Lung (tissue), 17 donors: ENCODE measurements at places on chromosomes 11 and 22. TPM values are rescaled to one million over a fixed set of nuclear protein-coding genes. Genes with fewer than 3 reads are reported as not detected.
A peak's percentile ranks its signal among the peaks of the same experiment; 100 is the strongest.

- DNase-seq, result no peak
Measured at GRCh38 chr22:27344546-27344945, 457.0 kb downstream of the MN1 start.

DNA sequence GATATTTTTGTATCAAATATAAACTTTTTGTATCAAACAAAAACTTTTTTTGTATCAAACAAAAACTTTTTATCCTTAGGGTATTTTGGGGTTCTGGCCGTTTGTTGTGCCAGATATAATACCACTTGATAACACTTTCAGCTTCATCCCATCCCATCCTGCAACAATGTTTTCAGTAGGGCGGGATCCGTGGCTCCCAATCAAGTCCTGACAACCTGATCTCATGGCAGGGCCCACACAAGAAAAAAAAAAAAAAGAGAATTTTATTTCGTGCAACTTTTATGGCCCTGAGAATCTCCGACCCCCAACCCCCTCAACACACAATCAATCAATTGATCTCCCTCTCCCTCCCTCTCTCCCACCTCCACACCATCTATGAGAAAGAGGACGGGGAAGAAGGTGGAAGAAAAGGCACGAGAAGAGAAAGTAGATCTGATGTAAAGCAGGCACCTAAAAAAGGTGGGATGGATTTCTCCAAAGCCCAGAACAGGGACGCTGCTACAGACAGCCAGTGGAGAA lies 4749.6 kb upstream of the OR11H1 start:
- no peak for DNase-seq

DNA sequence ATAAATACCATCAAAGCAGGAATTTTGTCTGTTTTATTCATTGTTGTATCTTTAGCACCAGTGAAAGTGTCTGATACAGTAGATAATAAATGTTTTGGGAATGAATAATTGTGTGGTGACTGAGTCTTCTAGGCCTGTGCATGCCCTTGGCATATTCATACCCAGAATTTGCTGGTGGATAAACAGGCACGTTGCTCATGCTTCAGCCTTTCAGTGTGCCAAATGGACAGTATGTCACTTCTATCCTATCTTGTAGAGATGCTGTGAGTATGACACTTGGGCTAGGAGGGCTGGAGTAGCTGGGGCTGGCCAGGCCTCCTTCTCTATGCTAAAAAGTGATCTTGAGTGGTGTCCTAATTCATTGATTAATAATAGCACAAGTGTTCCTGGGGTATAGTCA lies 287.3 kb upstream of the DDI1 start:
- no peak for DNase-seq

- DNase-seq, result no peak
Measured at GRCh38 chr11:117062498-117062897, 35.7 kb downstream of the SIK3 start.

- DNase-seq, result no peak
Measured at GRCh38 chr11:107050121-107050520, 31.8 kb upstream of the GUCY1A2 start.

DNA sequence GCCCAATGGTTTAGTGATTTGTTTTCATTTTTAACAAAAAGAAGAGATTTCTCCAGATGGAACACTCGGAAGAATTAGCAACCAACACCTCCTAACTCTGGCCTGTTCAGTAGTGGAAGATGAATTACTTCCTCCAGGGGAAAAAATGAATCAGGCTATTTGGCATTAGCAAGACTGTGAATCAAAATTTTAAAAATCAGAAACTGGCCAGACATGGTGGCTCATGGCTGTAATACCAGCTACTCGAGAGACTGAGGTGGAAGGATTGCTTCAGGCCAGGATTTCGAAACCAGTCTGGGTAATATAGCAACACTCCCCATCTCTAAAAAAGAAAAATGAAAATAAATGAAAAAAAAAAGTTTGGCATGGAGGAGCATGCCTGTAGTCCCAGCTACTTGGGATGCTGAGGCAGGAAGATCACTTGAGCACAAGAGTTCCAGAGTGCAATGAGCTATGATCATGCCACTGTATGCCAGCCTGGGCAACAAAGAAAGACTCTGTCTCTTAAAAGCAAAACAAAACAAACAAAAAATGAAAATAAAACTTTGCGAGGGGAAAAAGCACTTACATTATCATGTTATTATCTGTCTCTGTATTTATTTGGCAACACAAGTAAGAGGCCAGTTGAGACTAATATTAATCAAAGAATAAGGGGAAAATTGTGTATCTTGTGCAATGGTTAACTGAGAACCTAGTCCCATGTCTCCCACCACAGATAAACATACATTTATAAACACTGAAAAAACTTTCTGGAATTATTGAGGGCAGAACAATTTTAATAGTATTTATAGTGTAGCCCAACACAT lies 796.3 kb upstream of the ANO3 start:
- DNase-seq, result peak; percentile 75

GRCh38 chr11:57315491-57315890 lies 9.3 kb downstream of the TNKS1BP1 start:
- DNase-seq, result peak; percentile 71

DNA sequence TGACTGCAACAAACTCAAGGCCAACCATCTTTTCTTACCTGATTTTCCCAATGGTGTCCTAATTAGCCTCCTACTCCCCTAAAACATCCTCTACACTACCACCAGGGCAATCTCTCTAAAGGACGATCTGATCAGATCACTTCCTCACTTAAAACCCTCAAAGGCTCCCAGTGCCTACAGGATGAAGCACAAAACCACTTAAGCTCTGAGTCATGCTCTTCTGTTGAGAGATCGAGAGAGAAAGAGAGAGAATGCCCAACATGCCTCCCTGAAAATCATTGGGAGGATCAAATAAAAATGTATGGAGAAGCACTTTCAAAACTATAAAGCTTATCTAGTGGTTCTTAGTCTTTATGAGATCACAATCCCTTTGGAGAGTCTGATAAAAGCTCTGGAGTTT lies 171.1 kb downstream of the CADM1 start:
- DNase-seq, result no peak

DNA sequence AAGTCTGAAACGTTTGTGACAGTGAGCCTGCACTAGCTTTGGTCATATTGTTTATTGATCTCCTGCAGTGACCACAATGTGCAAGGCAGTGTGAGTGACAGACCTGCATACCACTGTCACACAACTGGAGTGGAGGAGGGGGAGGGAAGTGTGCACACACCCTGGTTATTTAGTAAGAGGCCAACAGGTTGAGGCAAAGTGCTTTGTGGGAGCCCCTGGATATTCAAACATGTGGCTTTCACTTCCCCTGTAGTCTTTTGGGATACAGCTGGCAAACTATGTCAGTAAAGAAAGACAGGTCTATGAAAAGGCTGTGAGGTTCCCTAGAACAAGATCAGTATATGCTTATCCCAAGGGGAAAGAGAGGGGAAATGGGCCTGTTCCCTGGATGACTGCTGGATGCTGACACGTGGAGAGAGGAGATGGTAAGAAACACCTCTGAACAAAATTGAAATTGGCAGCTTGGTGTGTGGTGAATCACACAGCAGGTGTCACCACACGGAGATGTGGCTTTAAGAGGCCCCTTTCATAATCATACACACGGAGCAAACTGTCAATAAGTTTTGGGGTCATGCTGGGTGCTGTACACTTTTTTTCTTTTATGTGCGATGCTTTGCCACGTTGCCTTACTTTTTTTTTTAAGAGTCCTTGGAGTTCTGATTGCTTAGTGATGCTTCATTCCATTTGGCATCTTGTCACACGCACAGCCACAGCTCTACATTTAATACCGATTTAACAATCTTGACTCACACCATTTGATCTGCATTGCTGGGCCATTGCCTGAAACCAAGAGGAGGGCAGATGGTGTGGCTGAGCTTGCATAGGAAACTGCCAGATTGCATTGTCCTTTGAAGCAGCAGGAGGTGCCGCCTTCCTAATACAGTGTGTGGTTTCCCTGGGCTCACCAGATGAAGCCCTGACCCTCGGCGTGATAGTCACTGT lies 11.3 kb downstream of the OSBP2 start:
- DNase-seq, result no peak

GRCh38 chr11:44725757-44726282 lies 942 bp upstream of the TSPAN18 start:
- DNase-seq, result no peak

- no peak for DNase-seq
Measured at GRCh38 chr11:45407226-45407625, 121.1 kb upstream of the SYT13 start.

- peak; percentile 42 for DNase-seq
Measured at GRCh38 chr11:56624661-56625110, 10.0 kb upstream of the OR5M1 start.

DNA sequence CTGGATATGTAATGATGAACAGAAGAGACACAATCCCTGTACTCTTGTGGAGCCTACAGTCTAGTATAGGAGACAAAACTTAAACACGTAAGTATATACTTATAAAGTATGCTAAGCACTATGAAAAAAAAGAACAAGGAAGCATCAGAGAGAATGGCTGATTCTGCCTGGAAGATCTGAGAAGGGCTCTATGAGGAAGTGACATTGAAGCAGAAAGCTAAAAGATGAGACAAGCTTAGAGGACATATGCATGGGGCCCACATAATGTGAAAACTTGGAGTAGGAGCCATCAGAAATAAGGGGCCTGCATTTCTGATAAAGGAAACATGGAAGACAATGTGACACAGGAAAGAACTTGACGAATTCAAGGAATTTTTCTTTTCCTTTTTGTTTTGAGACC lies 16.6 kb downstream of the SAA1 start:
- no peak for DNase-seq

GRCh38 chr11:6357222-6357621 lies 33.1 kb upstream of the SMPD1 start:
- DNase-seq, result no peak

- no peak for DNase-seq
Measured at GRCh38 chr11:44775985-44776446, 49.3 kb downstream of the TSPAN18 start.

DNA sequence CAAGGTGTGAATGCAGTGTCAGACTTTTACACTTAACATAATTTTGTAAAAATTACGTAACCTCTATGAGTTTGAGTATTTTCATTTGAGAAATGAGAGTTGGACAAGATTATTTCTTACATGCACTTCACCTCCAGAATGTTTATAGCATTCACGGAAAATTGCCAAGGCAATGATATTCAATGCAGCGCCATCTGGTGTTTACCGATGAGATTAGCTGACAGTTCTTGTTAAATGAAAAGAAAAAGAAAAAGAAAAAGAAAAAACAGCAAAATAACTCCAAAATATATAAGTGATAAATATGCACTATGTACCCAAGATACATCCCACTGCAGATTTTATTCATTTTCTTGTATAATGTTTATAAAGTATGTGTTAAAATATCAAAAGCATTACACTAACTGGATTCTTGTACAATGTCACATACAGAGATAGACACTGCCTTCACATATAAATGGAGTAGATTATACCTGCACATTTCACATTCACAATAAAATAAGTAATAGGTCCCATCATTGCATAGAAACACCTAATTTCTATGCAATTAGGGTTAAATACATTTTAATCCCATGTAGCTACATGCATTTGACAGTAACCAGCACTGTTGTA lies 976.3 kb upstream of the FAT3 start:
- DNase-seq, result peak; percentile 75

DNA sequence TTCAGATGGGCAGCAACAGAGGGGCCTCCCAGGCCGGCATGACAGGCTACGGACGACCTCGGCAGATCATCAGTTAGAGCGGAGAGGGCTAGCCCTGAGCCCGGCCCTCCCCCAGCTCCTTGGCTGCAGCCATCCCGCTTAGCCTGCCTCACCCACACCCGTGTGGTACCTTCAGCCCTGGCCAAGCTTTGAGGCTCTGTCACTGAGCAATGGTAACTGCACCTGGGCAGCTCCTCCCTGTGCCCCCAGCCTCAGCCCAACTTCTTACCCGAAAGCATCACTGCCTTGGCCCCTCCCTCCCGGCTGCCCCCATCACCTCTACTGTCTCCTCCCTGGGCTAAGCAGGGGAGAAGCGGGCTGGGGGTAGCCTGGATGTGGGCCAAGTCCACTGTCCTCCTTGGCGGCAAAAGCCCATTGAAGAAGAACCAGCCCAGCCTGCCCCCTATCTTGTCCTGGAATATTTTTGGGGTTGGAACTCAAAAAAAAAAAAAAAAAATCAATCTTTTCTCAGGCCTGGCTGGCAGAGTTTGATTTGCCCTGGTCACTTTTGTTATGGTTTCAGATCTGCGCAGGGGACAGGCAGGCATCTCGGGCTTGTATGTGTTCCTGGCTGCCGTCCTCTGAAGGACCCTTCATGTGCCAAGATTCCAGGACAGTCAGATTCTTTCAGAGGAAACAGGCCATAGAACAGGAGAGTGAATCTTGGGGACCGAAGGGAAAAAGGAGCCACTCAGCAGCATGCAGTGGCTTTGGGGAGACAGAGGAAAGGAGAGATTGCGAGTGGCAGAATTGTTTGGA lies 5.3 kb downstream of the TAGLN start:
- DNase-seq, result peak; percentile 21

DNA sequence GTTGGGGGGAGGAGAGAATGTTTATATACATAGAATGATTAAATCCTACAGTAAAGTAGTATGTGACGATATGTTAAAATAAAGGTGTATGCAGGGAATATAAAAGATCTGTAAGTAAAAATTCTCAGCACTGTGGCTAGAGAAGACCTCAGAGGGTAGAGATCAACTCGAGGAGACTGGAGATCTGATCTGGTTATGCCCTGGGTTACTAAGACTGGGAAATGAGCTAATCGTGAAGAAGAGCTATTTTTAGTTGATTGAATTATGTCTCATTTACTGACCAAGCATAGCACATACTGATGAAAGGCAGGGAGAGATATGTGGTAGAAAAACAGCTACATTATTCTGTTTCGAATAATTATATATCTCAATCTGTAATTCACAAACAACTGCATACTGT lies 42.8 kb upstream of the ALKBH3 start:
- no peak for DNase-seq

GRCh38 chr11:126414615-126415014 lies 59.1 kb downstream of the ST3GAL4 start:
- no peak for DNase-seq

DNA sequence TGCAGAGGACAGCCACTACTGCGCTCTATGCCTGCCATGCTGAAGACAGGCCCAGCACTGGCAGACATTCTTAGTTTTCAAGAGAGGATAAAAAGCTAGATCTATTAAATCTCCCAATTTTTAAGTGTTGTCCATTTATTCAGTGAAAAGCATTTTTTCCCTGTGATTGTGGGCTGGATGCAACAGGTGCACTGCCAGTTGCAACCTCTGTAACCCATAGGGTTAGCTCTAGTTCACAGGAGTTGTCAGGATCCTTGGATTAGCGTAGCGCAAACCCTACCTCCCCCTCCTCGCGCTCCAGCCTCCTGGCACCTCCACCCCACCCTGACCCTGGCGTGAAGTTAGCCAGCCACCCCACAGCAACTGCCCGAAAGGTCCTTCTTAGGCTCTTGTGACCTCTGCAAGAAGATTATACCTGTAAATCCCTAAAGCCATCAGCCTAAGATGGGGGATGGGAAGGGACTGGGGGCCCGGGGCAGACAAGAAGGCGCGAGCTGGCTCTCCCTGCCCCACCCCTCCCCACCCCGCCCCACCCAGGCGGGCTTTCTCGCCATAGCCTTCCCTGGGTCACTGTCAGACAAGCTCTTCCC lies 30.9 kb downstream of the EIF3F start:
- DNase-seq, result no peak

The YPEL1 gene
- 15.1 TPM for total RNA-seq

The NXPE2 gene
- total RNA-seq, result 0.34 TPM

The OSM gene
- 3.3 TPM for total RNA-seq

The MS4A4A gene
- 50.0 TPM for total RNA-seq

The MMP7 gene
- total RNA-seq, result 433 TPM

The NXF1 gene
- 89.4 TPM for total RNA-seq
